ENCODE measurements at places on chromosomes 13 and 19. TPM values are rescaled to one million over a fixed set of nuclear protein-coding genes. Genes with fewer than 3 reads are reported as not detected.

DNA sequence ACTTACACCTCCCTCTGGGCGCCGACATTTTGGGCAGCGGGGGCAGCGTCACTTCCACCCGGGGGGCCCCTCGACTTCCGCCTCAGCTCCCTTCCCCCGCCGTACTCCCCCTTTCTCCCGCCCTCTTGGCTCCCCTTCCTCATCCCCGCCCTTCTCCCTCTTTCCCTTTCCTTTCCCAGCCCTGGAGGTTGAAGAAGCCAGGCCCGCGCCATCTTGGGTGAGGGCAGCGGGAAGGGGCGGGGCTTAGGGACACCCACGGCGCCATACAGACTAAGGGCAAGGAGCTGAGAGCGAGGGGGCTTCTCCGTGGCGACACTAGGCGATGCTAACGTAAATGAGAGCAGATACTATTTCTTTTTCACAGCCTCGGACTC is at the start of gene FIZ1:
Gene FIZ1, minus strand, starts transcription at position 50 of the 374 bp plus-strand sequence. CDS start 1,652 bp downstream, outside the sequence.
- DNase-seq, result peak; percentile 97
- peak within 1 kb of the TSS; percentile 95 for H3K4me3 ChIP-seq
- peaks cover 13% of the 10 kb centered on the region for H3K27me3 ChIP-seq
- H3K36me3 ChIP-seq, result peaks cover 27% of the 10 kb centered on the region
- H3K4me1 ChIP-seq, result peaks cover 8% of the 10 kb centered on the region

- H3K4me3 ChIP-seq, result peak overlapping the region; percentile 76
Observed at GRCh38 chr19:7292950-7293761, 1.1 kb downstream of the INSR start.

- no peak for DNase-seq
- H3K4me3 ChIP-seq, result no peak overlapping the region
- H3K36me3 ChIP-seq, result peaks cover 8% of the 10 kb centered on the region
- H3K4me1 ChIP-seq, result peaks cover 6% of the 10 kb centered on the region
- H3K27ac ChIP-seq, result no peak overlapping the region
Observed at GRCh38 chr13:108315273-108315672, 45.8 kb downstream of the TNFSF13B start.

GRCh38 chr19:2887391-2887914 is 13.3 kb upstream of the ZNF57 start:
- H3K4me3 ChIP-seq, result no peak overlapping the region
- no peak for DNase-seq
- no peaks in the 10 kb centered on the region for H3K36me3 ChIP-seq
- H3K4me1 ChIP-seq, result no peaks in the 10 kb centered on the region

DNA sequence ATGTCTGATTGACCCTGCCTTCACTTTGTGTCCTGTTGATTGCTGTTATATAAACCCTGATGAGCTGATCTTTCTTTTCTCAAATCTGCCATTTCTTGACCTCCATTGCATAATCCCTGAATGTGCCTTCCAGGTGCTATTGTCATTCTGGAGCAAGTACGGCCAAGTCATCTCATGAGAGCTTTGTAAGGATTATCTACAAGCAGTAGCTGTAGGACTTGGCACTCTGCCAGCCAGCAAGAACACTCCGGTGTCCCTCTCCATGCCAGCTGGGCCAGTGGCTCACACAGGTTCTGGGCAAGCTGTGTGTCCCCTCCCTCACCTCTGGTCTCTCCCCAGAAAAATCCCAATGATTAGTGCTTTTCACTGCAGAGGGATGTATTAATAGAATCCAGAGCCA is 348.1 kb downstream of the FOXO1 start:
- peaks cover 4% of the 10 kb centered on the region for H3K36me3 ChIP-seq
- H3K4me1 ChIP-seq, result no peaks in the 10 kb centered on the region
- peaks cover 2% of the 10 kb centered on the region for H3K27me3 ChIP-seq
- H3K27ac ChIP-seq, result no peak overlapping the region
- no peak overlapping the region for H3K4me3 ChIP-seq
- no peak for DNase-seq

DNA sequence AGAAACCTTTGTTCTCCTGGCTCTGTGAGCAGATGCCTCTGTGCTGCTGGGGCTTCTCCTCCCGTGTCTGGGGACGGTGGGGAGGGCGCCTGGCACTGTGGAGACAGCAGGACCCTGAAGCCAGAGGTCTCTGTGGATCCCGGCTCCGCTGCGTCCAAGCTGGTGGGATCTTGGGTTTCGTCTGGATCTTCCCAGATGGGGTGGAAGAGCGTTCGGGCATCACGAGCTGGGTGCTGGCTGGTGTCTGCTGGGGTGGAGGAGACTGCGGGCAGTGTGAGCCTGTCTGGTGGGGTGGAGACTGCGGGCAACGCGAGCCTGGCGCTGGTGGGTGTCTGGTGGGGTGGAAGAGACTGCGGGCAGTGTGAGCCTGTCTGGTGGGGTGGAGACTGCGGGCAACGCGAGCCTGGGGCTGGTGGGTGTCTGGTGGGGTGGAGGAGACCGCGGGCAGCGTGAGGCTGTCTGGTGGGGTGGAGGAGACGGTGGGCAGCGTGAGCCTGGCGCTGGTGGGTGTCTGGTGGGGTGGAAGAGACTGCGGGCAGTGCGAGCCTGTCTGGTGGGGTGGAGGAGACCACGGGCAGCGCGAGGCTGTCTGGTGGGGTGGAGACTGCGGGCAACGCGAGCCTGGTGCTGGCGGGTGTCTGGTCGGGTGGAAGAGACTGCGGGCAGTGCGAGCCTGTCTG is 5.6 kb downstream of the TEX29 start:
- H3K4me1 ChIP-seq, result peaks cover 7% of the 10 kb centered on the region
- peaks cover 2% of the 10 kb centered on the region for H3K27me3 ChIP-seq
- H3K4me3 ChIP-seq, result no peak overlapping the region
- DNase-seq, result no peak
- no peak overlapping the region for H3K27ac ChIP-seq

GRCh38 chr19:50419580-50420035 is 870 bp downstream of the SPIB start:
- DNase-seq, result no peak
- H3K4me1 ChIP-seq, result peaks cover 6% of the 10 kb centered on the region
- no peak overlapping the region for H3K27ac ChIP-seq
- H3K36me3 ChIP-seq, result no peaks in the 10 kb centered on the region
- peaks cover 5% of the 10 kb centered on the region for H3K27me3 ChIP-seq

GRCh38 chr19:55459950-55460657 is 1.3 kb downstream of the ISOC2 start:
- H3K36me3 ChIP-seq, result no peaks in the 10 kb centered on the region
- peaks cover 6% of the 10 kb centered on the region for H3K27me3 ChIP-seq
- H3K4me1 ChIP-seq, result peaks cover 15% of the 10 kb centered on the region
- H3K27ac ChIP-seq, result peak overlapping the region; percentile 52
- DNase-seq, result no peak
- peak overlapping the region; percentile 81 for H3K4me3 ChIP-seq

- H3K27me3 ChIP-seq, result peaks cover 3% of the 10 kb centered on the region
- no peak for DNase-seq
- H3K4me1 ChIP-seq, result no peaks in the 10 kb centered on the region
- H3K27ac ChIP-seq, result no peak overlapping the region
- H3K36me3 ChIP-seq, result no peaks in the 10 kb centered on the region
- no peak overlapping the region for H3K4me3 ChIP-seq
Observed at GRCh38 chr13:22210134-22210930, 539.5 kb downstream of the FGF9 start.

DNA sequence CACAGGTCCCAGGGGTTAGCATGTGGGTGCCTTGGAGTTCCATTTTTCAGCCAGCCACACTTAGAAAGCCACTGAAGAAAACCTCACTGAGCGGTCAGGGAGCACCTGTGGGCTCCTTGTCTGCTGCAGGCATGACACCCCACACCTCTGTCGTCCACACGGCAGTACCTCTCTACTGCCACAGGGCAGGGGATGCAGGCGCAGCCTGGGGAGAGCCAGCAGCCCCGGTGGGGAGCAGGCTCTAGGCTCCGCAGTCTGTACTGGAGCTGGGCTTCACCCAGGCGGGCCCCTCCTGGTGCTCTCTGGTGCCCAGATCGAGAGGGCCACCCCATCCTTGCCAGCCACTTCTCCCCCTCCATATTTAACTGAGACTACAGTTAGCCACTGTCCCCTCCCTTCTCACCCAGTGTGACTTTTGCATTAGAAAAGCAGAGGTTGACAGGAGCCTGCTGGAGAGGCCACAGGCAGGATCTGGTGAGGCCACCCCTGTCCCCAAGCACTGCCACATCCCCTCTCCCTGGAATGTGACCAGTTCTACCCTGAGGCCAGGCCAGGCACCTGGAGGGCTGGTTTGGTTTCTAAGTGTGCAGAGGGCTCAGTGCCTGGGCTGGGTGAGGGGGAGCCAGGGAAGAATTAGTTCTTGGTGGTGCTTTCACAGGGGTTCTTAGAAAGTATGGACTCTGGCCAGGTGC is 104.4 kb downstream of the KDM4B start:
- H3K4me1 ChIP-seq, result peaks cover 28% of the 10 kb centered on the region
- no peak overlapping the region for H3K27ac ChIP-seq
- no peak for DNase-seq

GRCh38 chr19:43078311-43078710 is 4.2 kb downstream of the PSG2 start:
- peaks cover 6% of the 10 kb centered on the region for H3K4me1 ChIP-seq
- no peaks in the 10 kb centered on the region for H3K36me3 ChIP-seq
- DNase-seq, result no peak
- peaks cover 1% of the 10 kb centered on the region for H3K27me3 ChIP-seq
- no peak overlapping the region for H3K4me3 ChIP-seq

DNA sequence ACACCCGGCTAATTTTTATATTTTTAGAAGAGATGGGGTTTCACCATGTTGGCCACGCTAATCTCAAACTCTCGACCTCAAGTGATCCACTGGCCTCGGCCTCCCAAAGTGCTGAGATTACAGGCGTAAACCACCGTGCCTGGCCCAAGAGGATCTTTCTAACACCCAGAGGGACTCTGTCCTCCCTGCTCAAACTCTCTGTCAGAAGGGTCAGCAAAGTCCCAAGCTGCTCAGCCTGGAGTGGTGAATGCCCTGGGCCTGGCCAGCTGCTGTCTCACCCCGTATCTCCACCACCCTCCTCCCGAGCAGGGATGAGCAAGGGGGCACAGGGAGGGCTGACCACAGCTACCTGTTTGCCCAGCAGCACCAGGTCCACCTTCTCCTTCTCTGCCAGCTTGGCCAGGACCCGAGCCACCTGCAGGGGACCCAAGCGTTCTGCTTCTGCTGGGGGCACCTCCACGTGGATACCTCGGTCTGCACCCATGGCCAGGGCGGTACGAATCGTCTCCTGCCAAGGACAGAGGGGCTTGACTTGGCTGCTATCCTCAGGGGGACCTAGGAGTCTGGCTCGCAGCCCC is 10.9 kb upstream of the VSIG10L start:
- no peak overlapping the region for H3K4me3 ChIP-seq
- H3K4me1 ChIP-seq, result peaks cover 5% of the 10 kb centered on the region
- DNase-seq, result no peak
- no peak overlapping the region for H3K27ac ChIP-seq
- peaks cover 11% of the 10 kb centered on the region for H3K36me3 ChIP-seq

DNA sequence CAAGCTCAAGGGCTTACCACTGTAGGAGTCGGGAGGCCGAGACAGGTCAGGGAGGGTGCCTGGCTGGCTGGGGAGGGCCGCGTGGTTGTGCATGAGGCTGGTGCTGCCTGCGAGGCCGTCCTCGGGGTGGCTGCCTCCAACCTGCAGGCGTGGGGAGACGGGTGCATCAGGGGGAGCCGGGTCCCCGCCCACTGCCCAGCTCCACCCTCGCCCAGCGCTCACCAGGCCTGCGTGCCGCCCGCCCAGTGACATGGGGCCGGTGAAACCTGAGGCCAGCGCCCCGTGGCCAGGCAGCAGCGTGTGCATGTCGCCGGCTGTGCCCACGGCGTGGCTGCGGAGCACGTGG is 13.8 kb upstream of the UQCR11 start:
- no peak overlapping the region for H3K4me3 ChIP-seq
- H3K27ac ChIP-seq, result no peak overlapping the region
- no peaks in the 10 kb centered on the region for H3K36me3 ChIP-seq
- DNase-seq, result no peak
- peaks cover 2% of the 10 kb centered on the region for H3K4me1 ChIP-seq

GRCh38 chr19:52993342-52994178 is 20.2 kb upstream of the ERVV-1 start:
- peaks cover 4% of the 10 kb centered on the region for H3K36me3 ChIP-seq
- peak overlapping the region; percentile 55 for H3K27ac ChIP-seq
- peak; percentile 86 for DNase-seq
- peaks cover 4% of the 10 kb centered on the region for H3K27me3 ChIP-seq

DNA sequence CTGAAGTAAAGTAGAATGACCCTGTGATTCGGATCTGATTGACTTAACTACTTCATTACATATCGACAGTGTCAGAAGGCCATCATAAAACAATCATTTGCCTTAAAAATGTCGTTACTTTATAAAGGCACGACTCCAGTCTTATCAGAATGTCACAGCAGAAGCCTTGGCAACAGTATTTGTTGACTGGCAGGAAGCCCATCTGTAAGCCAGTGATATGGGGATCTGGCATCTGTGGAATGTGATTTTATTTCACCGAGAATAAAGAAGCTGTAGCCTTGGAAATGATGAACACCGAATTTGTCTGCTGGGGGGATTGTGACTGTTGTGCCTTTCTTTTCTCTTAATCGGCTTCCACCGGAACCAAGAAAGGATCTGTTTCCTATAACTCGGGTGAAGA is 362.5 kb downstream of the TDRD3 start:
- no peaks in the 10 kb centered on the region for H3K27me3 ChIP-seq
- H3K4me3 ChIP-seq, result no peak overlapping the region
- no peak overlapping the region for H3K27ac ChIP-seq
- DNase-seq, result no peak

DNA sequence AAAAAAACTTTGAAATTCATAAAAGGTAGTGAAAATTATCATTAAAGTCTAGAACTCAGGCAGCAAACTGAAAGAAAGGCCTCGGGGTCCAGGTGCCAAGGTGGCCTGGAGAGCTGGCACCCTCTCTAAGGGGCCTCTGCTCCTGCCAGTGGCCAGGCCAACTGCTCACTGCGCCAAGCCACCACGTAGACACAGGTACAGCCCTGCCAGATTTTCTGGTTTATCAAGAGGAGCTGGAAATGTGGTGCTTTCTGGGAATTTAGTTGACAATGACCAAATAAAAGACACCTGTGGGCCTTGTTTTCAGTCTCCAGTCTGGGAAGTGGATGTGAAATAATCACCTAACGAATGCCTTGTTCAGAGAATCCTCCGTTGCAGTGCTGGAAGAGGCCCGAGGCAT is 22.8 kb downstream of the ZNF574 start:
- H3K36me3 ChIP-seq, result peaks cover 4% of the 10 kb centered on the region
- DNase-seq, result no peak
- peaks cover 7% of the 10 kb centered on the region for H3K4me1 ChIP-seq
- peaks cover 2% of the 10 kb centered on the region for H3K27me3 ChIP-seq
- no peak overlapping the region for H3K27ac ChIP-seq
- no peak overlapping the region for H3K4me3 ChIP-seq

Gene IRGC
- total RNA-seq, result not detected

Gene IGFL3
- not detected for total RNA-seq

Gene CYP4F2
- not detected for total RNA-seq

Gene KLC3
- not detected for total RNA-seq

Gene VSTM1
- not detected for total RNA-seq

Gene URAD
- not detected for total RNA-seq

Gene ZNF540
- 2.7 TPM for total RNA-seq

Gene CYP4F3
- total RNA-seq, result not detected

Gene BEST2
- not detected for total RNA-seq

Gene ADM5
- total RNA-seq, result 3.2 TPM

Gene CYP4F8
- not detected for total RNA-seq

Gene EMC10
- 98.8 TPM for total RNA-seq

Gene KASH5
- 0.49 TPM for total RNA-seq

Data from glutamatergic neuron (in vitro differentiated cells).